ENCODE measurements at places on chromosomes 12 and 14.

- no peak for DNase-seq
These were observed 65.5 kb downstream of the PELI2 start for GRCh38 chr14:56183631-56184157.

DNA sequence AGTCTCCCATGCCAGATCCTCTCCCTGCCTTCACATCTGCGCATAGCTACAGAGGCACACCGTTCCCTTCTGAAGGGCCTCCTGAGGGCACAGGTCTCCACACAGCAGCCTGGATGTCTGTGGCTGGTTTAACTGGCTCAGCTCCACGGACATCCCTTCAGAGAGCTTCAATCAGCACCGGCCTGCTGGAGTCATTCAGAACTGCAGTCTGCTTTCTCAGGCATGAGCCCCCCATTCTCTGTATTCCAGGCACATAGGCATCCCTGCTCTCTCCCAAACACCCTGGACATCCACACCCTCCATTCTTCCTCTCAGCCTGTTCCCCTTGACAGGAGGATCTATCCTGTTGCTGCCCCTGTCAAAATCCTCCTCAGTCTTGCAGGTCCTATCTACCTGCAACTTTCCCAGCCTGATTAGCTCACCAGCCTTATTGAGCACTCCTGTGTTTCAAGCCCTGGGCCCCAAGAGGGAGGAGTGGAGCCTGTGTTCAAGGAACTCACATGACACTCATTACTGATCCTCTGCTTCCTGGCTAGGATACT, 2.9 kb upstream of the DHRS2 start:
- no peak for DNase-seq

DNA sequence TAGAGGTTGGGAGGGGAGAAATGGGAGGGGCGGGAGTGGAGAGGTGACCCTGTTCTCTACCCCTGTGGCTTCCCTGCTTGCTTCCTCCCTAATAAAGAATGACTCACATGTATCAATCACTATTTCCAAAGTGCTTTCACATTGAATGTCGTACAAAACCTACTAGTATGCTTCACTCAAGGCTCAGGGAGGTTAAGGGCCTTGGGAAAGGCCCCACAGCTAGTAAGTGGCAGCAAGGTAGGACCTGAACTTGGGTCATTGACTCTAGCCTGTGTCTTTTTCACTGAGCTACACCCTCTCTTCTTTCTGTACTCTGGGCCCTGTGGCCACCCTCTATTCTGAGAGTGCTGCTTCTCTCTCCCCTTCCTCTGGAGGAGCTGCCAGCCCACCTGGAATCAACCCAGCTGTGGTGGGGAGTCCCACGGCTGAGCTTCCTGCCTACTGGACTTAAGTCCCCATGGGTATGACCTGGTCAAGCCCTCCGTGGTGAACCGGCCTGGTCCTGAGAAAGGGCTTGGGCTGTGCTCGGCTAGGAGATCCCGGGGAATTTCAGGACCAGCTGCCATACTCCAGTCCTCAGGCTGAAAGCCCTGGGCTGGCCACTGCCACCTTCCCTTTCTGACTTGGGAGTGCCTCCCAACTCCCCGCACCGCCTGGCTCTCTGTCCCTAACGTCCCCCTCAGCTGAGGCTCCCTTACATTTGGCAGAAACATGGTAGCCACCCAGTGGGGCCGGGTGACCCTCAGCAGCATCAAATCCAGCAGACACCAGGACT, 13.0 kb downstream of the SLC48A1 start:
- no peak for DNase-seq

DNA sequence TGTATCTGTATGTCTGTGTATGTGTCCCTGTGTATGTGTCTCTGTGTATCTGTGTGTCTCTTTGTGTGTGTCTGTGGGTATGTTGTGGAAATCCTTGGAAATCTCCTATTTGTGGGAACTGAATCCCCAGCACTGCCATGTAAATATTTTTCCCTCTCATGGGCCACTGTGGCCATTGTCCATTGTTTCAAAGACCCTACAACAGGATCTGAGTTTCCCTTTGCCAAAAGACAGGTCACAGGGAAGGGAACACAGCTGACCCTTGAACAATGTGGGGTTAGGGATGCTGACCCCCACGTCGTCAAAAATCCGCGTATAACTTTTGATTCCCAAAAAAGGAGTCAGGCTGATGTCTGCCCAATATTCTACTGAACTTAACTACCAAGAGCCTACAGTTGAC, 22.5 kb upstream of the BCL2L14 start:
- no peak for DNase-seq

DNA sequence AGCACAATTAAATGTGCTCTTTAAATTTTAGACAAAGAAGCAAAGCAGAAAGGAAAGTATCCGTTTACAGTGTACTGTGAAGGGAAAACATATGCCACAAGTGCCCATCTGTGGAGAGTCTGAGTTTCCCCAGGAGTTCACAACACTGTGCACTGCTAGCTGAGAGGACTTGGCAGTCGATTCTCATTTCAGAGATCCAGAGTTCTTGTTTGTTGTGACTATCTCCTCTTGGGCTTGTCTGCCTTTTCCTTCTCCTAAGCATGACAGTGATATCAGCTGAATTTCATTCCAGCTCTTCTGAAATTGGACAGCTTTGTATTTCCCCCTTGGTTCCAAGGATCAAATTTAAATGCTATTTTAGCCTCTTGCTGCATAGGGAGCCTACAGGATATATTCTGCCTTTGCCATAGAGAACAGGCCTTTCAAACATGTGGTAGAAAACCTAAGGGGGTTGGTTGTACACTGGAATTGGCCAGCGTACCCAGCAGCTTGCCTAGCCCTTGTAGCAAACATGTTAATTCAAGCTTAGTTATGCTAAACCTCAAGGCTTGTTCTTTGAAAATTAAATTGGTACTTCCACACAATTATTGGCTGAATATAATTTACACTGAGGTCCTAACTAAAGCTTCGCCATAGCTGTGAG, 259.2 kb upstream of the NOVA1 start:
- DNase-seq = no peak

Measured in NCI-H146 (cell line).